Stimulated activated naive CD4-positive, alpha-beta T cell treated with Interleukin-2 at 50 U/mL for 16 hours (primary cell): ENCODE measurements at places on chromosomes 1 and 21.

GRCh38 chr1:20666804-20667203 lies 5.6 kb upstream of the DDOST start:
- DNase-seq = no peak

- no peak for DNase-seq
These were observed 75.3 kb downstream of the ZNF648 start for GRCh38 chr1:181985936-181986906.

- no peak for DNase-seq
These were observed 9.7 kb upstream of the ATAD3B start for GRCh38 chr1:1461721-1462317.

- no peak for DNase-seq
These were observed 1.9 kb downstream of the FGGY start for GRCh38 chr1:59298710-59299346.

- no peak for DNase-seq
These were observed 4.0 kb downstream of the CASQ2 start for GRCh38 chr1:115764541-115764940.

DNA sequence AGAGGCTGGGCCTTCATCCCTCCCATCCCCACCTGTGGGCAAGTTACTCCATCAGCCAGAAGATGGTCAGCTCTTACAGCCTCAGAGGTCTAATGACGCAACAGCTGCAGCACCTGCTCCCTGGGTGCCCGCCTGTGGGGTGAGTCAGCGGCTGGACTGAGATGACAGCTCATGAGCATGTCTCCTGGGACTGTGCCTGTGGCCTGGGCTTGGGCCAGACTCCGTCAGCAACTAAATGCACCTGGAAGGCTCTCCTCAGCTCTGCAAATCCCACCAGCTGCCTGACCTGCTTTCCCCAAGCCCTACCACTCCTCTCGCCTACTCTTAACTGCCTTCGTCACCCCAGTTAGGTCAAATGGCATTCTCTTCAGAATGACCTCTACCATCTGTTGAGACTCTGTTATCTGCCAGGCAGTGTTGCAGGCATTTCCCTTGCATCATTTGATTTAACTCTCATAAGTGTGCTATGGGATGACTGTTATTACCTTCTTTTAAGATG lies 47.7 kb downstream of the ETS2 start:
- DNase-seq = no peak

GRCh38 chr1:166184012-166184411 lies 17.2 kb upstream of the FAM78B start:
- no peak for DNase-seq

GRCh38 chr1:224762046-224762445 lies 145.9 kb downstream of the CNIH3 start:
- DNase-seq = no peak

DNA sequence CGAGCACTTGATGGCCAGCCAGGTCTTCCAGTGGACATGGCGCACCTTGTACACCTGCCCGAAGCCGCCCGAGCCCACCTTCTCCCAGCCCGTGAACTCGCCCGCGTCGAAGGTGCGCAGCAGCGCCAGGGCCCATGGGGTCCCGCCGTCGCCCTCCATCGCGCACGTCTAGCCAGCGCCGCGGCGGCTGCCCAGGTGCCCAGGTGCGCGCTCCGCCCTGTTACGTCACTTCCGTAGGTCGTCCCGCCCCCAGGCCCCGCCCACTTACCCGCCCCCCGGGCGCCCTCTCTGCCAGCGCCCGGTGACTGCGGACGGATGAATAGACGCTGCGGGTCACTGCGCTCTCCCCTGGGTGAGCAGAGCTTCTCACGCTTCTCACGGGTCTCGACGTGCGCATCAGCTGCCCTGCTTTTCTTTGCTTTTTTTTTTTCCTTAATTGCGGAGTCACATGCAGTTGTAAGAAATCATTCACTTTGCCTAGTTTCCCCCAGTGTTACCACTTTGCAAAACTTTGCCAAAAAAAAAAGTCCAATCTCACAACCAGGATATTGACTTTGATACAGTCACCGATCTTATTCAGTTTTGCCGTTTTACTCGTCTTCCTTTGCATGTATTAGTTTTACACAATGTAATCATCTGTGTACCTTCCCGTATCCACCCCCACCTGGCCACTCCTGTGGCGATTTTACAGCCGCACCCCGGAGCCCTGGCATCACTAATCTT lies at the start of gene RIPK4:
Gene RIPK4 (minus strand): TSS at position 170 of the 723 bp plus-strand sequence. CDS start 11 bp downstream, at position 159.
- DNase-seq = peak; percentile 33

GRCh38 chr1:234555390-234556024 lies 54.5 kb downstream of the IRF2BP2 start:
- no peak for DNase-seq

GRCh38 chr1:117708323-117709248 lies 102.7 kb downstream of the TENT5C start:
- DNase-seq = no peak

GRCh38 chr1:180237869-180238476 lies 7.9 kb downstream of the LHX4 start:
- DNase-seq = no peak

GRCh38 chr1:101460739-101461138 lies 223.9 kb downstream of the S1PR1 start:
- no peak for DNase-seq

GRCh38 chr1:170707959-170708655 lies 44.2 kb downstream of the PRRX1 start:
- no peak for DNase-seq

- no peak for DNase-seq
These were observed 15.3 kb downstream of the BEND5 start for GRCh38 chr1:48761411-48761810.

DNA sequence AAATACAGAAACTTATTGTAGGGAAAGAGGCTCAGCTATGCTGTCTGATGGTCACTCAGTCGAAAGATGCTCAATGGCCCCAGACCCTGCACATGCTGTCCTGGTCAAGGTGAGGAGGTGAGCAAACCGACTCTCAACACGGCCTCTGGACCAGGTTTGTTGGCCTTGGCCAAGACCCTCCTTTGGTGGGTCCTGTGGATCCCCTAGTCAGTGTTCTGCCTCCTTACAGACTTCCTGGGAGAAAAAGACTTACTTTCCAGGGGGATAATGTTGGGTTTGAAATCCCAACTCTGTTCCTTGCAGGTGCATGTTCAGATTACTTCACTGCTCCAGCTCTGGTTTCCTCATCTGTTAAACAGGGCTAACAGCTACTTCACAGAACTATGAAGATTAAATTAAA lies 53.8 kb downstream of the FAM78B start:
- no peak for DNase-seq
